Kasumi-1 (cell line): ENCODE measurements at places on chromosomes 12 and 14.

GRCh38 chr12:62332598-62332997 is 72.4 kb downstream of the USP15 start:
- DNase-seq, result no peak

DNA sequence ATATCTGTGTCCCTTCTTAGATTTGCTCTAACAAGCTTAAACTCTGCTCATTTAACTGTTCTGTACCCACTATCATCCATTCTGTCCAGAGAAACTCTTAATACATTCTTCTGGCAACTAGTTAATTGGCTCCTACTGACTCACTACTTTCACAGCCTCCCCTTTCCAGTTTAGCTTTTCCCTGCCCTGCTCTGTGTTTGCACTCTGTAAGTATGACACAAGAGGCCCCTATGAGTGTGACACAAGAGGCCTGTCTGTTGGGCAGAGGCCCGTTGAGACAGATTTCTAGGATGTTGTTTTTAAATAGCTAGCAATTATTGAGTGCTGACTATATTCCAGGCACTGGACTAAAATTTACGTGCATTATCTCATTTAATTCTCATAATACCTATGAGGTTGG is 246.0 kb upstream of the DAAM1 start:
- DNase-seq, result no peak

- no peak for DNase-seq
These were observed 8.5 kb downstream of the LTBR start for GRCh38 chr12:6392504-6392903.

DNA sequence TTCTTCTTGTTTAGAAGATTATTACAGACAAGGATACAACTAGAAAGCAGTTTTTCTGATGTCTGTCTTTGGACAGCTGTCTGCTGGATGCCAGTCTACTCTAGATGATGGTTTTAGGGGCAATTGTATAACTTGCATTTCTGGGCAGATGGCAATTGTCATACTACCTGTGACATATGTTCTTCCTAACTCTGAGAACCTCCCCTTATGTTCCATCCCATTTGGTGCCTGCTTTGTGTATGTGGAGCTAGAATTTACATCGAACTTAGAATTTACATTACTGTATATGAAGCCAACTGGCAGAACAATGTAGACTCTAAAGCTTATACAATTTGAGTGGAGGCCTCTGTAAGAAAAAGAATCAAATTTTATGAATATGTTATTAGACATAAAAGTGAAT is 430.2 kb upstream of the SEL1L start:
- DNase-seq, result no peak

DNA sequence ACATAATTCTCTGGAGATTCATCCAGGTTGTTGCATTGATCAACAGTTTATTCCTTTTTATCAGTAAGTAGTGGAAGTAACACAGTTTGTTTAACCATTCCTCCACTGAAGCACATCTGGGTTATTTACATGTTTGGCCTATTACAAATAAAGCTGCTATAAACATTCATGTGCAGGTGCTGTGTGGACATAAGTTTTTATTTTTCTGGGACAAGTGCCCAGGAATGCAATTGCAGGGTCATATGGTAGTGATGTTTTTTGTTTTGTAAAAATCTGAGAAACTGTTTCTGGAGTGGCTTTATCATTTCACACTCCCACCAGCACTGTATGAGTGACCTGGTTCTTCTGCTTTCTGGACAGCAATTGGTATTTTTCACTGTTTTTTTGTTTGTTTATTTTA is 505.4 kb downstream of the CCER1 start:
- no peak for DNase-seq

GRCh38 chr12:125351788-125352187 is 286.6 kb downstream of the AACS start:
- DNase-seq, result no peak

GRCh38 chr12:92661269-92661668 is 41.5 kb upstream of the PLEKHG7 start:
- no peak for DNase-seq

GRCh38 chr12:25670076-25671055 is 117.3 kb upstream of the LMNTD1 start:
- no peak for DNase-seq

DNA sequence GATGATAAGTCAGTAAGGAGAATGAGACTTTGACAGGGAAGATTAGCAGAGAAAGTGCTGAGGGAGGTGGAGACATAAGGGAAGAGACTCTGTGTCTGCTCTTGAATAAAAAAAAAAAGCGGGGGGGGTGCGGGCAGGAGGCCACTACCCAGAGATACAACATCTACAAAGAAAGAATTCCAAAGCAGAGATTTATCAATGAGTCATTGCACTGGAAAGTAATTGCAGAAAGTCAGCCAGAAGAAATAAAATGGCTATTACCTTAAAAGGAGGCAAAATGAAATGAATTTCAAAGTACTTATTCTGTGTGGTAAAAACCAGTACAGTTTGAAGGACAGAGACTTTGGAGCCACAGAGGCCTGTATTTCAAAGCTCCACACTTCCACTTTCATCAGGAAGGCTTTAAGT is 267.1 kb upstream of the PRKD1 start:
- DNase-seq, result peak; percentile 9

DNA sequence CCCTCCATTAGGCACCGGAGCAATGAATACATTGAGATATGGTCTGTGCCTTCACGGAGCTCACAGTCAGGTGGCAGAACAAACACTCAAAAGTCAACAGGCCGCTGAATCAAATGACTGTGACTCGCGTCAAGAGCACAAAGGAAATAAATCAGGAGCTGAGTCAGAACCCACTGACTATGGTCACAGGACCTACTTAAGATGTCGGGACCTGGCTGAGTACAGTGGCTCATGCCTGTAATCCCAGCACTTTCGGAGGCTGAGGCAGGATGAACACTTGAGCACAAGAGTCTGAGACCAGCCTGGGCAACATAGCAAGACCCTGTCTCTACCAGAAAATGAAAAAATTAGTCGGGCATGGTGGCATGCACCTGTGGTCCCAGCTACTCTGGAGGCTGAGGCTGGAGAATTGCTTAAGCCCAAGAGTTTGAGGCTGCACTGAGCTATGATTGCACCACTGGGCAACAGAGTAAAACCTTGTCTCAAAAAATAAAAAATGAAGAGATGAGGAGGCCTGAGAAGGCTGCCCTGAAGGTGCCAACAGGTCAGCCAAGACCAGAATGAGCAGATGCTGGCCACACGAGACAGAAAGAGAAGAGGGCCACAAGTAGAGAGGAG is 19.9 kb downstream of the TMEM233 start:
- DNase-seq, result no peak

GRCh38 chr12:116406529-116406928 is 129.0 kb upstream of the MED13L start:
- peak; percentile 87 for DNase-seq

- no peak for DNase-seq
These were observed at the start of gene TMEM121 for GRCh38 chr14:105525861-105526775. Gene TMEM121 (plus strand): TSS chr14:105526583. CDS start chr14:105528835, 2,252 bp downstream.
